Kidney tubule cell (primary cell): ENCODE measurements at places on chromosomes 12 and 14.
A peak's percentile ranks its signal among the peaks of the same experiment; 100 is the strongest.

- DNase-seq: no peak
Measured at GRCh38 chr12:74559728-74560127, 22.1 kb downstream of the ATXN7L3B start.

- no peak for DNase-seq
Measured at GRCh38 chr12:84131076-84131475, 781.5 kb downstream of the SLC6A15 start.

DNA sequence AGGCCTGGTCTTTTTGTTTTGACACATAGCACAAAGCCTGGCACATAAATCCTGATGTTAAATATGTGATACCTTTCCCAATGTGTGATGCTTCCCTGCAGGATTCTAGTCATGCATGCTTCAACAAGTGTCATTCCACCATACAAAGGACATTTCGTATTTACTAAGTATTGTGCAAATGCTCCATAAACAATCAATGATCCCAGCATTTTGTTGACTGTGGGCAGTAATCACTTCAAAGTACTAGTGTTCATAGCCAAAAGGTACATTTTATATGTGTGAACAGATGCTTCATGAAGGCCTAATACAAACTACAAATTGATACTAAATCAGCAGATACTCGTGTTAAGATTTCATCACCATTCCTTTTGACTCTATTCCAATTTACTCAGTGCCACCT lies 4.4 kb downstream of the CCNB1IP1 start:
- no peak for DNase-seq

DNA sequence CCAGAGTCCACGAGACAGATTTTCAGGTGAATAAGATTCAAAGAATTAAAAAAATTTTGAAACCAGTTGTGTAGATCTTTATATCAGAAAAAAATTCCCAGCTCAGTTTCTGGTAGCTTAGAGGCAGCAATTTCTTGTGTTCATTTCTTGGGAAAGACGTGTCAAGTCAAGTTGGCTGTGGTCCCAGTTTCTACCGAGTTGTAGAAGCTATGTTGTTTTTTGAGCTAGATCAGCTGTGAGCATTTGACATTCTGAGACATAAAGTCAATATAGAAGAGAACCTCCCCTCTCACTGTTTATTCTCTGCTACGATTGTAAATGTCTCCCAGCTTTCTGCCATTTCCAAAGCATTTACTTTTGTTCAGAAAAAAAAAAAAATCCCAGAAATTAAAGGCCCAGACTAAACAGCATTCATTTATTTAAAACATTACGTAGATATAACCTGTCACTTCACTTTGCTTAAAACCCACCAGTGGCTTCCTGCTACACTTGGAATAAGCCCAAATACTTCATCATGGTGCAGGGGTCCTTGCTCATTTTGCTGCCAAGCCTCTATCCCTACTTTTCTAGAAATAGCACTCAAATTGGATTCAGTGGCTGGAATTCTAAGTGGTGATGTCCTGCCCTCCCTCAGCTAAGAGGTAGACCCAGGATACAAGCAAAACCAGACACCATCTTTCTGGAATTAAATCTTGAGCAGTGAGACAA lies 20.6 kb upstream of the PYGL start:
- DNase-seq: peak; percentile 88

DNA sequence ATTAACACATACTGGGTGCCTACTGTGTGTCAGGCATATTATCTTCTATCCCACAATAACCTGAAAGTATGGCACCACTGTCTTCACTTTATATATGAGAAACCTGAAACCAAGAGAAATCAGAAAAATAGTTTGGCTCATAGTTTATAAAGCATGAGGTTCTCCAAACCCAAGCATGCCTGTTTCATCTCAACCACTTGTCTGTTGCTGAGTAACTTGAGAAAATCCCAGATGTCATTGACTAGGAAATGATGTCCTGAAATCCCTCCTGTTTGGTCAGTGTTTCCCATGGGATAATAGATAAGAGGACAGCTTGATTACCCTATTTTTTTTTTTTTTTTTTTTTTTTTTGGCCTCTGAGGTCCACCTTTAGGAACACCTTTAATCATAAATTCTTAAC lies 2.6 kb upstream of the IFNG-AS1 start:
- DNase-seq: no peak

GRCh38 chr14:59333668-59334067 lies 131.5 kb downstream of the GPR135 start:
- peak; percentile 68 for DNase-seq
